Effector CD8-positive, alpha-beta T cell (primary cell): ENCODE measurements at places on chromosomes 3 and 15.

DNA sequence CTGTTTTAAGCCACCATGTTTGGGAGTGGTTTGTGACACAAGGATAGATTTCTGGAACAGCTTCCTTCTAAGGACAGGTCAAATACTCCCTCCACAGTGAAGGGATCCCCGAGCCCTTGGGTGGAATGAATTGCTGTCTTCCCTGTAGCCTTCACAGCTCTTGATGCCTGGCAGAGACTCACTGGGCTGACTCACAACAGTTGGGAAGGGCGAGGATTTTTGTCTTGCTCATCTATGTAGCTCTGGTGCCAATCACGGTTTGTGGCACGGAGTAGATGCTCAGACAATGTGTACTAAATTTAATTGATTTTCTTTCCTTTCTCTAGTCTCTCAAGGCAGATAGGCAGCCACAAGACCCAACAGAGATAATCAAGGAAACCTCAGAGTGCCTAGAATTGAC, 27.0 kb downstream of the CRYGS start:
- DNase-seq, result no peak

- no peak for DNase-seq
Measured at GRCh38 chr15:36361351-36361870, 218.0 kb upstream of the CDIN1 start.

GRCh38 chr3:5021116-5022092, 42.2 kb downstream of the BHLHE40 start:
- DNase-seq, result no peak

- DNase-seq, result no peak
Measured at GRCh38 chr3:54299169-54299935, 177.0 kb downstream of the CACNA2D3 start.

GRCh38 chr3:188431553-188431952, 277.6 kb downstream of the LPP start:
- no peak for DNase-seq

DNA sequence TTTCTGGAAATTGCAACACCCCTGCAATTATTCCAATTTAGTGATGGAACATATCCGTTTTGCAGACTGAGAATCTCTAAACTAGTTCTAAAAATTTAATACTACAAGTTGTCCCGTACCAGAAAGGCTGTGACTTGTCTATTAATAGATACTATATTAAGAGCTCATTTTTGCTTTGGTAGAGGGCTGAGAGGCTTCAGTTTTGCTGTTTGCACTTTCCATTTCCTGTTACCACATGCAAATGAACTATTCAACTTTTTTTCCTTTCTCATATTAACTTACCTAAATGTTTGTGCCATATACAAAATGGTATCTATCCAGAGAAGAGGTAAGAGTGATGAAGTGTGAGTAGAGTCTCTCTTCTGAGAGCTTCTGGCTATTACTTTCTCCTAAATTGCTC, 101.5 kb upstream of the CRBN start:
- no peak for DNase-seq

DNA sequence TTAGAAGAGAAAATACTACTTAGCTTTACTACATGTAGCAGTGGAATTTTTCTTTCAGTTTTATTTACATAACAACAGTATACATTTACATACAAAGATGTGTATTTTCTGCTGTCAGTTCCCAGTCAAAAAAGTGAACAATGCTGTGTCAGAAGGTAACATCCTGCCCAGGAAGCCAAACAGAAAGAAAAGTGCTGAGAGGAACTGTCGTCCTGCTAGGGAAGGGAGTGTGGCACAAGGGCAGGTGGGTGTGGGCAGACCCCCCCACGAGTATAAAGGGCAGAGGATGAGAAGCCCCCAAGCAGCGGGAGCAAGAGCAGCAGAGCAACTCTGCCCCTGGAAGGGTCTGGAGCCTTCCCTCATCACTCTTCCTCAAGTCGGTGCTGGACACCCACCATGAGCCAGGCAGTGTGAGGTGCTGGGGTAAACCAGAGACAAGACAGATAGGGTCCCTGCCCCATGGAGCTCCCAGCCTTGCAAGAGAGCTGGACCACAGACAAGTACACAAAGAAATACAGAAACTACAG, 39.7 kb downstream of the TBC1D2B start:
- no peak for DNase-seq

DNA sequence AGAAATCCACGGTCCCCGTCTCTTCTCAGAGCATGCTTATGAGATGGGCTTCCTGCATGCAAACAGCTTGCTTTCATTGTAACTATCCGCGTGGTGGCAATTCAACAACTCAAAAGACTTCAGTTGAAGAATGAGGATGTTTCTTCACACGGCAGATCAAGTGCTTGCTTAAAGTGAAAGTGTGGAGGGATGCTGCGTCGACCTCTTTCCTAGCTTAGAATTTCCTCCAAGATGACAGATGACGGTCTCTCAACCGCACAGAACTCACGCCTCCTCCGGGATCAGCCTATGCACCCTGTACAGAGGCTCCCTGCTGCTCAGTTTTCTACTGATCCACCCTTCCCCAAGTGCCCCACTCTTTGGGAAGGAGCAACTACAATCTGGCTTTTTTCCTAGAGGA, 47.8 kb downstream of the PCSK6 start:
- no peak for DNase-seq

DNA sequence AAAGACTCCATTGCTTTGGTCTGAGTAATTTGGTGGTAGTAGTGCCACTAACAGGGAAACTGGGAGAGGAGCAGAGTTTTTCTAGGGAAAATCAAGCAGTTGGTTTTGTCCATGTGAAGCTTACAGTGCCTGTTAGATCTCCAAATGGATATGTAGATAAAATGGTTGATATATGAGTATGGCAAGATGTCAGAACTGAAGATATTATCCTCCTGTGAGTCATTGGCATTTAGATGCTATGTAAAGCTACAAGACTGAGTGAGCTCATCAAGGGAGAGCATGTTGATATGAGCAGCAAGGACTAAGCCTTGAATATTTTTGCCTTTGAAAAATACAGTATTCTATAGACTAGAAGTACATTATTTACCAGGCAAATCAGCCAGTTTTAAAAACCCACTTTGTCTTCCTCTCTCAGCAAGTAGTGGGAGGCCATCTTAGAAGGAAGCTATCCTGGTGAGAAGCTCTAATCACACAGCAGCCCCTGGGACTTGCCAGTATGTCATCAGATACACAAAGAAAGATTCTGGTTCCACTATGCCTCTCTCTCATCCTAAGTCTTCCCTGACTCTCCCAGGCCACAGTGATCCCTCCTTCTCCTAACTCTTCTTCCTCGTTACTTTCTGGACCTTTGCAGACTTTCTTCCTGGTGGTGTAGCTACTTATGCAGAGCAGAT, 77.4 kb upstream of the ANKRD28 start:
- DNase-seq, result no peak

GRCh38 chr15:83304861-83305703, 20.6 kb upstream of the BNC1 start:
- no peak for DNase-seq

GRCh38 chr3:176789281-176789705, 408.0 kb downstream of the TBL1XR1 start:
- DNase-seq, result no peak

- no peak for DNase-seq
Measured at GRCh38 chr3:153631102-153631501, 469.1 kb downstream of the RAP2B start.

- no peak for DNase-seq
Measured at GRCh38 chr3:61638741-61639140, 77.4 kb downstream of the PTPRG start.
